Thymus (tissue), 14 donors: ENCODE measurements at places on chromosomes 6 and 20. TPM values are rescaled to one million over a fixed set of nuclear protein-coding genes. Genes with fewer than 3 reads are reported as not detected.
A peak's percentile ranks its signal among the peaks of the same experiment; 100 is the strongest.

DNA sequence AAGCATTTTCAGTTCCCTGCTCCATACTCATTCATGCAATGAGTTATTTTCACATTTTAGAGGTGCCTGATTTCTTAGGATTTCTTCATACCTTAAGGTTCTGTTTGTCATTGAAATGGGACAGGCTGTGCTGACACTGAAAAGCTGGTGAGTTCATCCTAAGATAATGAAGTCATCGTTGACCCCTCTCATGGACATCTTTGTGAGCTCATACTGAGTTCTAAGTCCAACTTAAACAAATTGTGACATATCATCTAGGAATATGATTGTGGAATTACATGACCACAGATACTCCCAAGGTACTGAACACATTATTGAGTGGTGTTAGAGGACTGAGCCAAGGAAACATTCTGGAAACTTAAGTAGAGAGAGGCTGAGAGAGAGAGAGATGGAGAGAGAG lies 224.8 kb upstream of the JAG1 start:
- no peak for DNase-seq

GRCh38 chr20:62025832-62026563 lies 39.7 kb downstream of the TAF4 start:
- DNase-seq = peak; percentile 20

DNA sequence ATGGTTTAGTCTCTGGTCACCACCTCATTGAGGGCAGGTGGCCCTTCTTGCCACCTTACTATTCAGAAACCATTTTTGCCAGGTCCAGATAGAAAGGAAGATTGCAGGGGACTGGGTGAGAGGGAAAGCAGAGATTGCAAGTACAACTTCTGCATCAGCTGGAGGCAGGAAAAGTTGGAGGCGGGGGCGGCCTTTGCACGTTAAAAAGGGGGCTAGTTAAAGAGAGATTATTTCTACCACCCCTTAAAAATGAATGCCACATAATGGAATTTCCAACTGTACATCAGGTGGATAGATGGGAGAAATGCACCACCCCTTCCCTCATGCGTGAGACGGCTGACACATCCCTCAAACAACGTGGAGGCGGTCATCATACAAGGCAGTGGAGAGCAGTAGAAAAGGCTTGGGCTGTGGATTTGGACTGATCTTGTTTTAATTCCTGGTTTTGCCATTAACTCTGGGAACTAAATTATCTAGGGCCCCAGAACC lies 95.4 kb upstream of the CNKSR3 start:
- DNase-seq = no peak

- no peak for DNase-seq
These were observed 4.0 kb downstream of the LRRC73 start for GRCh38 chr6:43506171-43506570.

Gene DNAAF9
- 6.2 TPM for polyA plus RNA-seq

Gene UNC5CL
- polyA plus RNA-seq = 5.8 TPM
